ENCODE measurements at places on chromosomes 3 and 15.
A peak's percentile ranks its signal among the peaks of the same experiment; 100 is the strongest.

DNA sequence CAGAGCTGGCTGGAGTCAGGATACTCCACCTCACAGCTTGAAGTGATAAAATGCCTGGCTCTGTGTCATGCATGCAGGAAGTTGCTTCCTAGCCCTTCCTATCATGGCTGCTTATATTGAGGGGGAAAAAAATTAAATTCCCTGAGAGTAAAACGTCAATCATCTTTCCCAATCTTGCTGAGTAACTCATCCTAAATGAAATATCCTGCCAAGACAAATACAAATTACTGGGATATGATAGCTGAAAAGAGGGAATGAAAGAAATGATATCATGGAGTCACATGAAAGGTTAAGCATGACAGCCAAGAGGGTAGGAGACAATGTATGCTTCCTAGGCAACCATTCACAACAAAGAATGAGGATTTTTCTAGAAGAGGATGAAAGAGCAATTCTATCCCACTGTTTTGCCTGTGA lies 110.6 kb downstream of the ABI3BP start:
- DNase-seq: no peak

DNA sequence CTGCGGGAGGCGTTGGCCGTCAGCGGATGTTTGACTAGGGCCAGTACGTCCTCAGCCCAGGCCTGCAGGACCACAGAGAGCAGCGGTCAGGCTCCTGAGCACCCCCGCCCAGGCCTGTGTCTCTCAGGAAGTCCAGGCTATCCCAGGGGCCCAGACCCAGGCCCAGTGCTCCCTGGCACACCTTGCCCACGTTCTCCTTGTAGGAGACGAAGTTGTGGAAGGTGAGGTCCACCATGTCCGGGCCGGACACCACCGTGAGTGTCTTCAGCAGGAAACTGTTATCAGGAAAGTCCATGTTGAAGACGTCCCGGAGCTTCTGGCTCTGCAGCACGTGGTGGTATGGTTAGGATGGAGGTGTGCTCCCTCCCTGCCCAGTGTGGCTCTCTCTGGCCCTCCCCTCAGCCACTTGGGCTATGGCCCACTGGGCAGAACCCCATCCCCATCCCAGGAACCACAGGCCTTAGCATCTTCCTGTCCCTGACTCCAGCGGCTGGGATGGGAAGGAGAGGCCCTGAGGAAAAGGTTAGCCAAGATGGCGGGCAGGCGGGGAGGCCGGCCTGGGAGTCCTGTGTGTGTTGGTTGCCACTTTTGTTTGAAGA lies 5.3 kb downstream of the PLCB2 start:
- no peak for DNase-seq

DNA sequence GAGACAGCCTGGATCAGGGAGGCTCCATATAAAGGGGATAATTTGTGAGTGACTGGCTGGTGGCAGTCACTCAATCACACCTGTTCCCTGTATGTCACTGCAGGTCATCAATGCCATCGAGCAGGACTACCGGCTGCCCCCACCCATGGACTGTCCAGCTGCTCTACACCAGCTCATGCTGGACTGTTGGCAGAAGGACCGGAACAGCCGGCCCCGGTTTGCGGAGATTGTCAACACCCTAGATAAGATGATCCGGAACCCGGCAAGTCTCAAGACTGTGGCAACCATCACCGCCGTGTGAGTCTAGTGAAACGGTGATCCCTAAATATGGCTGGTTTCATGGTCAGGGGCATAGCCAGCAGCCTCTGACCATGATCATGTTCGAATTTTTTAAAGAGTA lies 453.2 kb downstream of the EPHB1 start:
- DNase-seq: no peak

DNA sequence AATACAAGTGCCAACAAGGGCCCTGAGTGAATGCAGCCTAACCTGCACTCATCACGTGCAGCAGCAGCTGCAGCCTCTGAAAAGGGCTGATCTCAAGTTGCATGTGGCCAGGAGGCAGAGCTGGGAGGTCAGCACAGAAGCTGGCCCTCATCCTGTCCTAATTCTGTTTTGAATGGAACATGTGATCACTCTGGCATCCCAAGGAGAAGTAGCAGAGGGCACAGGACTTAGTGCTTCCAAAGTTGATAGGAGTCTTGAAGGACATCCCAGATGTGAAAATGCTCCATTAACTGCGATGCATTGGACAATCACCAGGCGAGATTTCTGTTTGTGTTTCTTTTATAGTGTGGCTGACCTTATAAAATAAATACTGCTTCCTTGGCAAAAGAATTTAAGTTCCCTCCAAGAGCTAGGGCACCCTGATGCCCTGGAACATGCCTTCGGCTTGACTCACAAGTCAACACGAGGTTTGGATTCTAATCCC lies 31.6 kb upstream of the STAG1 start:
- no peak for DNase-seq

GRCh38 chr15:33159726-33160453 lies 34.6 kb downstream of the FMN1 start:
- peak; percentile 10 for DNase-seq

DNA sequence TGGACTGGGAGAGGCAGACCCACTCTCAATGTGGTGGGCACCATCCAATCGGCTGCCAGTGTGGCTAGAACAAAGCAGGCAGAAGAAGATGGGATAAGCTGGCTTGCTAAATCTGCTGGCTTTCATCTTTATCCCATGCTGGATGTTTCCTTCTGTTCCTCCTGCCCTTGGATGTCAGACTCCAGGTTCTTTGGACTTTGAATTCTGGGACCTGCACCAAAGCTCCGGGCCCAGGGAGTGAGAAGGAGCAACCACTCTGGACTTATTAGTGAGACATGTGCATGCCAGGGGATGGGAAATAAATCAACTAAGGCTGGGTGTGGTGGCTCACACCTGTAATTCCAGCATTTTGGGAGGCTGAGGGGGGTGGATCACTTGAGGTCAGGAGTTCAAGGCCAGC lies 20.0 kb upstream of the OSBPL11 start:
- no peak for DNase-seq

- DNase-seq: no peak
Measured at GRCh38 chr3:48598323-48599076, 3.4 kb upstream of the COL7A1 start.

GRCh38 chr3:159252274-159252673 lies 450.4 kb downstream of the MFSD1 start:
- DNase-seq: no peak

GRCh38 chr3:156631323-156631722 lies 43.1 kb upstream of the TIPARP start:
- no peak for DNase-seq

DNA sequence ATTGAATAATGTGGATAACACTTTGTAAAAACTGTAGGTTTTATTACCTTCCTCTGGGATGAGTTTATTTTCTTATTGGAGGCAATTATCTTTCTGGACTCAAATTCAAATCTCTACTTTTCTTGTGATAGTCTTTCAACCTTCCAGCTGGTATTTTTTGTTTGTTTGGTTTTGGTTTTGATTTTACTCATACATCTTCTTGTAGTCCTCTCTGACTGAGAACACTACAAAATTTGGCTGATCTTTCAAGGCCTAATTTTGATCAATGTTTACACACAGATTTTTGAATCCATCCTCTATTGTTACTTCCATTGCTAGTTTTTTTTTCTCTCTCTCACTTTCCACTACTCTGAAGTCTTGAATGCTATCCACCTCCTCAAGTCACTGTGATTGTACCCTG lies 303.8 kb upstream of the NECTIN3 start:
- no peak for DNase-seq

DNA sequence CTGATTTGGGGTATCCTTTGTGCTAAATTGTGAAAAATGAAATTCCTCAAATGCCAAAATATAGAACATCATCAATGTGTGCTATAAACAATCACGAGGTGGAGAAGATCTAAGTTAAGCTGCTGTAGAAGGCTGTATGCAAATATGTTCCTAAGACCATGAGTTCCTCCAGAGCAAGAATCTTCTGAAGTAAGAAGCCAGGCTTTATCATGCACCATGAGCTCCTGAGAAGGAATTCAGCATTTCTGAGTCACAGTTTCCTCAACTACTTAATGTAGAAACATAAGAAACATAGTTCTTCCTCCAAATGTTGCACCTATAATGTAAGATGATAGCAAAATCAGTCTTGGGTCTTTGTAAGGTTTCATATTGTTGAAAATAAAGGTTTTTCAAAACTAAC lies 241.7 kb upstream of the MDFIC2 start:
- DNase-seq: no peak

GRCh38 chr15:62362608-62363007 lies 197.5 kb upstream of the C2CD4B start:
- DNase-seq: no peak

DNA sequence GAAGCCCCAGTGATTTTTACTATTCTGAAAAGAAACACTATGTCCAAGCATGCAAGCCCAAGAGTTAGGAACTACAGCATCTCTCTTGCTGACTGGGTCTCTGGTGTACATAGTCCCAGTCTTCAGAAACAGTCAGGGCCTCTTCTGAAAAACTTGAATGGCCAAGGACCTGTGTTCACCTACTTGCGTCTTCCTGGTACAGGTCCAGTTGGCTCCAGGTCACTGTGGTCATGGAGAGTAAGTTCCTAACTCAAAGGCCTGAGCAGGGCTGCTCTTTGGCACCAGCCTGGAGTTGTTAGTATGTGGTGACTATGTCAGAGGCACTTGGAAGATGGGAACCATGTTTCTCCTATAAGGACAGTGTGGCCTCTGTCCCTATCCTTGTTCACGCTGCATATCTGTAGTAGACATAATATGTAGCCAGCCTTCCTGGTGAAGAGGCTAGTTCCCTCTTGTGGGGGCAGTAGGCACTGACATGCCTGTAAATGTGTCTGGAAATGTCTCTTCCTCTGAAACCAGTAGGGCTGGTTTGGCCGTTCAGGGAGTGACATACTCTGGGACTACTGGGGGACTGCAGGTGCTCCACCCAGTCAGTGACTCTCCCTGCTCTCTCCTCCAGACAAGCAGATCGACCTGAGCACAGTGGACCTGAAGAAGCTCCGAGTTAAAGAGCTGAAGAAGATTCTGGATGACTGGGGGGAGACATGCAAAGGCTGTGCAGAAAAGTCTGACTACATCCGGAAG lies 2.6 kb upstream of the RBM15B start:
- no peak for DNase-seq

DNA sequence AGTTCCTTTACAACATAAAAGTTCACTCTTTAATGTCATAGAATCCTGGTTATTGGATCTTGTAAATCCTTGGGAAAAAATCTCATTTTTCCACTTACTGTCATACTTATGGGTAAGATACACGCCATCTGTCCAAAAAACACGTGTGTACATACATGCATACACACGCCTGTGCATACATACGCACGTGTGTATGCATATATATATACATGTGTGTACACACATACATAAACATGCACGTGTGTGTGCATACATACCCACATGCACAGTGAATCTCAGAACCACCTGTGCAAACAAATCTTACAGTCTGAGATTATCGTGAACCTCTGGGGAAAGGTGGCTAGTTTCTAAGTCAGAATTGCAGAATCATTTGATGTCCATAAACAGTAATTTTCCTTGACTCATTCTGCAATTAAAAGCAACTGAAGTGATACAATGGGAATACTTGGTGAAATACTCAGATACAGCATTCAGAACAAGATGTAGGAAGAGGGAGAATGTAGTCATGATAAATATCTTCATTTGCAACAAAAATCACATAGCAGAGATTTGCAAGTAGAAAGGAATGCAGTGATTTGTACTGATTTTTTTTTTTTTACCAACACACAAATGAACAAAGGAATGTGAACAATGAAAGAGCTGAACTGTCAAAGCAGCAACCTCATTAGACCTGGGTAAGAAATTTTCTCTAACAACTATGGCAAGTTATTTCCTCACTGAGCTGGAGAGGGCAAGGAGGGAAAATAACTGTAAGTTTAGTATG lies 160.6 kb upstream of the POU1F1 start:
- DNase-seq: no peak

- DNase-seq: peak; percentile 86
Measured at GRCh38 chr3:189324538-189325138, 152.9 kb downstream of the TPRG1 start.

DNA sequence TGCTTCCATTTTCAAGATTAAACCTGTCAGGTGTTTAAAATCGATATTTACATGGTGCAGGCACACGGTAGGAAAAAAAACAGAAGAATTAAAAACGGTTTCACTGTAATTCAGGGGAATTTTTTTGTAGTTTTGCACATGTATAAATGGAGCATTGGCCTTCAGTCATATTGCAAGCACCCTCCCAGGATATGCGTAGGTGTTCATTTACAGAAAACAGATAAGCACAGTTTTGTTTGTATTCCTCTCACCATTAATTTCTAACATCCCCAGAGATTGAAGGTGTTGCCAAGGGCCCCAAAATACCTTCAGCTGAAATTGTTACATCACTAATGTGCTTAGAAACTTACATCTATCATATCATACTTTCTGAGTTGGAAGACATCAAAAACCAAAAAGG lies 427.1 kb upstream of the NR2F2 start:
- DNase-seq: no peak

DNA sequence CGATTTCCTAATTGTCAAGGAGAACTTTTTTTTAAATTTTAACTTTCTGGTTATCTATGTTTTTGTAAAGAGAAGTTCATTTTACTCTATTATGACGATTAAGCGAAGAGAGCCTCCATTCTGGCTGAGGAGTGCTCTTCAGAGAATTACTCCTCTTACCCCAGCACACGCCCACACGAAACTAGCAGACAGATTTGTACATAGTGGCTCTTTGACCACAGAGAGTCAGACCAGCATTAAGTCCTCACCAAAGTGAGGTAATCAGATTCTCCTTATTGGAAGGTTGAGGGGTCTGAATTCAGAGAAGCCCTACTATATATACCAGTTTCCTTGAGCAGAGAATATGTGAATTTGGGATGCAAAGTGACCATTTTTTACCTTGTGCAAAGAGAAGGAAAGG lies 204.8 kb upstream of the TSC22D2 start:
- DNase-seq: no peak

DNA sequence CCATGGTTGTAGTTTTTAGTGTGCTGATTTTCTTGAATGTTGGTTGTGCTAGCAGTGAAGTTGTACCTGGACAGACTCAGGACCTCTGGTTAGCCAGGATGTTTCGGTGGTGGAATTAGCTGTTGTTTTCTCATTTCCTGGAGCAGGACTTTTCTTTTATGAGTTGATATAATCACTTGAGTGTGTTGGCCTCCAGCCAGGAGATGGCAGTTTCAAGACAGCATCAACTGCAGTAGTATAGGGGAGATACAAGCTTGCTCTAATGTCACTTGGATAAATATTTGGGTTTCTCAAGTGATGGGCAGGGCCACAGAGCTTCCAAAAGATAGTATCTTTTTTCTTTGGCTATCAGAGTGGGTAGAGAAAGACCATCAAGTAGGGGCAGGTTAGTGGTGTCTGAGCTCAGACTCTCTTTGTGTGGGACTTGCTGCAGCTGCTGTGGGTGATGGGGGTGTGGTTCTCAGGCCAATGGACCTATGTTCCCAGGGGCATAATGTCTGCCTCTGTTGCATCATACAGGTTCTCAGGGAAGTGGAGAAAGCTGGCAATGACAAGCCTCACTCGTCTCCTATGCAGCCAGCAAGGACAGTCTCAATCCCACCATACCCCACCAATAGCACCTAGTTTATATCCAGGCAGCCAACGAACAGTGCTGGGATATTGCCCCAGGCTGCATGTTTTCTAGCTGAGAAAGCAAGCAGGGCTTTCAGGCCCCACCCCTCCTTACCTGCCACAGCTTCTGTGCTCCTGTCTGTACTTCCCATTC lies 14.6 kb upstream of the OR5K2 start:
- no peak for DNase-seq

- DNase-seq: no peak
Measured at GRCh38 chr3:197828-198491, 1.4 kb downstream of the CHL1 start.

- no peak for DNase-seq
Measured at GRCh38 chr3:38369186-38369585, 22.6 kb downstream of the XYLB start.

GRCh38 chr3:106962993-106963392 lies 414.2 kb upstream of the CCDC54 start:
- DNase-seq: no peak

All from activated CD4-positive, alpha-beta T cell treated with anti-CD3 and anti-CD28 coated beads for 48 hours (primary cell).